ENCODE measurements at places on chromosomes 5 and 9. TPM values are rescaled to one million over a fixed set of nuclear protein-coding genes. Genes with fewer than 3 reads are reported as not detected.

CYSRT1 gene
- 0.65 TPM for total RNA-seq

CDH6 gene
- not detected for total RNA-seq

SLC6A3 gene
- not detected for total RNA-seq

FOXD4 gene
- 0.19 TPM for total RNA-seq

CER1 gene
- total RNA-seq: not detected

NME5 gene
- 1.4 TPM for total RNA-seq

HTR4 gene
- 0.10 TPM for total RNA-seq

TLX3 gene
- total RNA-seq: not detected

PLCXD3 gene
- total RNA-seq: 0.33 TPM

RAD1 gene
- 24.5 TPM for total RNA-seq

PCDHA9 gene
- under 0.01 TPM for total RNA-seq

PTTG1 gene
- total RNA-seq: 104 TPM

PCDHGA1 gene
- 0.65 TPM for total RNA-seq
